Activated CD4-positive, alpha-beta T cell treated with anti-CD3 and anti-CD28 coated beads for 24 hours (primary cell): ENCODE measurements at places on chromosomes 2 and 18.

- DNase-seq: no peak
Observed at GRCh38 chr2:150676747-150677383, 189.4 kb upstream of the RND3 start.

GRCh38 chr2:178157574-178157973, 36.7 kb upstream of the OSBPL6 start:
- DNase-seq: no peak

- no peak for DNase-seq
Observed at GRCh38 chr2:127275789-127276188, 18.2 kb downstream of the ERCC3 start.

GRCh38 chr18:74928194-74928968, 280.6 kb downstream of the PTGR3 start:
- no peak for DNase-seq

DNA sequence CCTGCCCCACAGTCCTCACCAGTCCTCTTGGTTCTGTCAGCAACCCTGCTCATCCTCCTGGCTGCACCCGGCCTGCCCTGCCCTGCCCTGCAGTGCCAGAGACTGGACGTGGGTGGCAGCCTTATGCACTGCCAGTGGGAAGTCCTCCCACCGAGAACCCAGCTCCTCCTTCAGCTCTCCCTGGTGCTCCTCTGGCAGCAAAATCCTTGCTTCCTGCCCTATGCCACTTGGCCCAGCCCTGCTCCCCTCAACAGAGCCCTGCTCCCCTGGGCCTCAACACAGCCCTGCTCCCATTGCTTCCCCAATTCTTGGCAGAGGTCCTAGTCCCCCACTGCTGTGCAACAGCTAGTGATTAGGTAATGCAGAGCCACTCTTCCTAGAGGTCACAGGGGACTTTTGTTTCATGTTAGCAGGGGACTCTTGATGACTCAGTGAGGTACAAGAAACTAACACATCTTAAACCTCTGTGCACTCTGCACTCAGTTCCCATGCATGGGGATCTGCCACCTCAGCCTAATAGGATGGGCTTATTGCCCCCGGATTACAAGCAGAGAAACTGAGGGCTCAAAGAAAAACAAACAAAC, 58.0 kb upstream of the EDAR start:
- DNase-seq: no peak

DNA sequence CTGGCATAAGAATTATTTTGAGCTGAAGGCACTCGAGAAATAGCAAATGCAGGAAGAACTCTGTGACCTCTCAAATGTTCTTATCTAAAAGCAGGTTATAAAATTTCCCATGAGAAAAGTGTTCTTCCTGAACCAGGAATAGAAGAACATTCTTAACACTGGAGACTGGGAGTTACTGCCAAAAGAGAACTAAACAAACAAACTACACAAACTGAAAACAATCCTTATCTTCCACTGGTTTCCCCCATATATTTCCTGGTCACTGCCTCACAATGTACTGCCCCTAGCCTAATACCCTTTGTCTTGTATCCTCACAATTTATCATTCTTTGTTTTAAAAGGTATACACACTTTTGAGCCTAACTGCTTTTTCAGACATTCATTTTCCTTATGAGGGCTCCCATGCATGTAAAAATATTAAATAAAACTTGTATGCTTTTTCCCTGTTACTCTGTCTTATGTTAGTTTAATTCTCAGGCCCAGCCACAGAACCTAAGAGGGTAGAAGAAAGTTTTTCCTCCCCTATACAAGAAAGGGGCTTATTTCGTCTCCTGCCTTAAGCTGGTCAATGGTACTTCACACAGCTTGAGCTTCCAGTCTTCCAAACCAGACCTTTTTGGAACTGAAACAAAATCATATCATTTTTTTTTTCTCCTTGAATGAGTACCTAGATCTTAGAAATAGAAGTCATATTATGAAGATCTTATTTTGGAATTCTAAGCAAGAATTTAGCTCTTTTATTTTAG, 110.6 kb downstream of the MSTN start:
- no peak for DNase-seq

GRCh38 chr18:47100212-47100831, 50.0 kb downstream of the HDHD2 start:
- peak; percentile 36 for DNase-seq
